Spleen (tissue), 13 donors: ENCODE measurements at places on chromosomes 2 and 18. TPM values are rescaled to one million over a fixed set of nuclear protein-coding genes. Genes with fewer than 3 reads are reported as not detected.

- no peak for DNase-seq
These were observed 92.1 kb upstream of the EFEMP1 start for GRCh38 chr2:56015711-56016115.

DNA sequence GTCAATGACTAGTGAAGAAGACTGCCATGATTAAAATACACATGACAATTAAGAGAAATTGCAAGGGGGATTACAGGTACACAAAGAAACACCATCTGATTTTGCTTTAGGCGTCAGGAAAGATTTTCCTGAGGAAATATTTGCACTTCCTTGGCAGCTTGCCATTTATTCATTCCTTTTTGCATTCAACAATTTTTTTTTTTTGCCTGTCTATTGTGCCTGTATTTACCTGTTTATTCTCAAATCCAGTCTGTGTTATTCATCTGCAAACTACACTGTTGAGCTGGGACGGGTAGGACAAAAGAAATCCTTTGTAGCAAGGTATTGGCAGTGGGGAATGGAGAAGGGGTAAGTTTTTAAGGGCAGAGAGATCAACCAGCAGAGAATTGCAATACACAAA, 31.8 kb downstream of the SMAD2 start:
- no peak for DNase-seq

Gene SERPINB7
- total RNA-seq = not detected

Gene LIMS4
- total RNA-seq = not detected

- DNase-seq = no peak
These were observed 245.5 kb upstream of the KCNJ3 start for GRCh38 chr2:154452906-154453493.

Gene OR6B3
- not detected for total RNA-seq

Gene HTR2B
- total RNA-seq = 0.30 TPM

Gene CFAP65
- total RNA-seq = not detected

- no peak for DNase-seq
These were observed 481 bp downstream of the DCDC2C start for GRCh38 chr2:3703757-3704355.

GRCh38 chr2:195313962-195314361, 343.1 kb upstream of the SLC39A10 start:
- DNase-seq = no peak

GRCh38 chr2:14313341-14313740, 319.2 kb upstream of the LRATD1 start:
- no peak for DNase-seq

DNA sequence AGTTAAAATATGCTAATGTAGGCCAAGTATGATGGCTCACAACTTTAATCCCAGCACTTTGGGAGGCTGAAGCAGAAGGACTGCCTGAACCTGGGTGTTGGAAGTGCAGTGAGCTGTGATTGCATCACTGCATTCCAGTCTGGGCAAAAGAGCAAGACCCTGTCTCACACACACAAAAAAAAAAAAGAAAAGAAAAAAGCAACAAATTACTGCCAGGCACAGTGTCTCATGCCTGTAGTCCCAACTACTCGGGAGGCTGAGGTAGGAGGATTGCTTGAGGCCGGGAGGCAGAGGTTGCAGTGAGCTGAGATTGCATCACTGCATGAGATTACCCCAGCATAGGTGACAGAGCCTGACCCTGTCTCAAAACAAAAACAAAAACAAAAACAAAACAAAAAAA, 110.6 kb downstream of the PRELID3A start:
- DNase-seq = no peak

GRCh38 chr18:75884728-75885127, 457.2 kb upstream of the SMIM21 start:
- no peak for DNase-seq

Gene NFATC1
- total RNA-seq = 56.2 TPM

Gene OBSL1
- total RNA-seq = 31.0 TPM

Gene MREG
- 6.6 TPM for total RNA-seq

Gene RGPD8
- 18.0 TPM for total RNA-seq

- no peak for DNase-seq
These were observed 205.5 kb upstream of the MYT1L start for GRCh38 chr2:2536416-2537056.

Gene ATOH8
- total RNA-seq = 28.3 TPM

- DNase-seq = peak; percentile 56
These were observed 192.1 kb downstream of the MGAT5 start for GRCh38 chr2:134445985-134446382.

GRCh38 chr2:112646791-112647689, 1.3 kb downstream of the SLC20A1 start:
- DNase-seq = no peak

Gene VAPA
- 221 TPM for total RNA-seq

- DNase-seq = no peak
These were observed 463.7 kb upstream of the HNMT start for GRCh38 chr2:137500599-137500998.

- no peak for DNase-seq
These were observed 21.3 kb downstream of the PIGN start for GRCh38 chr18:62165583-62165982.

DNA sequence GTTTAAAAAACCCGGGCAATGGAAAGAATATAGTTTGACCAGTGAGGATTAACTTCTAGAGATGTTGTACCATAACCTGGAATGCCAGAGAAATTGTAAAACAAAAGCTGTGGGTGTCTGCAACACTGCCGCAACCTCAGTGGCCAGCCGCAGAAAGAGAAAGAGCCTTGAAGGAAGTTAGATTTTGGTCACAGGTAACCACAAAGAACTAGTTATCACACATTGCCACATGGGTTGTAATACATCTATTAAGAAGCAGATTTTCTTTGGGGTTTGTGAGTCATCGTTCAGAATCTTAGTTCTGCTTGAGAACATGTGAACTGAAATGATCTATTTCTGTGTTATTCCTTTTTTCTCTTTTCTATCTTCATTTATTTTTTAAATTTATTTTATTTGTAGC, 222.9 kb upstream of the AGAP1 start:
- DNase-seq = no peak

Gene FSIP2
- 0.20 TPM for total RNA-seq

DNA sequence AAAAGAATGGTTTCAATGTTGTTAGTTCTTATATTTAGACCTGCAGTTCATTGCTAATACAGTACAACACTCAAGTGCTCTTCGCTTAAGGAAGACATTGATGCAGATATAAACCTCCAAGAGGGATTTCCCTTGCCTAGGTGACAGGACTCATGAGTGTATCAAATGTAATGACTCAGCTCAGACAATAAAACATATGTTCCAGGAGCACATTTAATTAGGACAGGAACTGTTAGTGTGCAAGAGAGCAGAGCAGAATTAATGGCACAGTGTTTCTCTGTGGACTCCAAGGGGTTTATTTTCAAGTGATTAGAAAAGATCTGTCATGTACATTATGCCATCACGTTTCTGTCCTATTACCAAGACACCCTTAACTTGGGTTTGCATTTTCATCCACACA, 375.0 kb downstream of the LRRTM4 start:
- no peak for DNase-seq

DNA sequence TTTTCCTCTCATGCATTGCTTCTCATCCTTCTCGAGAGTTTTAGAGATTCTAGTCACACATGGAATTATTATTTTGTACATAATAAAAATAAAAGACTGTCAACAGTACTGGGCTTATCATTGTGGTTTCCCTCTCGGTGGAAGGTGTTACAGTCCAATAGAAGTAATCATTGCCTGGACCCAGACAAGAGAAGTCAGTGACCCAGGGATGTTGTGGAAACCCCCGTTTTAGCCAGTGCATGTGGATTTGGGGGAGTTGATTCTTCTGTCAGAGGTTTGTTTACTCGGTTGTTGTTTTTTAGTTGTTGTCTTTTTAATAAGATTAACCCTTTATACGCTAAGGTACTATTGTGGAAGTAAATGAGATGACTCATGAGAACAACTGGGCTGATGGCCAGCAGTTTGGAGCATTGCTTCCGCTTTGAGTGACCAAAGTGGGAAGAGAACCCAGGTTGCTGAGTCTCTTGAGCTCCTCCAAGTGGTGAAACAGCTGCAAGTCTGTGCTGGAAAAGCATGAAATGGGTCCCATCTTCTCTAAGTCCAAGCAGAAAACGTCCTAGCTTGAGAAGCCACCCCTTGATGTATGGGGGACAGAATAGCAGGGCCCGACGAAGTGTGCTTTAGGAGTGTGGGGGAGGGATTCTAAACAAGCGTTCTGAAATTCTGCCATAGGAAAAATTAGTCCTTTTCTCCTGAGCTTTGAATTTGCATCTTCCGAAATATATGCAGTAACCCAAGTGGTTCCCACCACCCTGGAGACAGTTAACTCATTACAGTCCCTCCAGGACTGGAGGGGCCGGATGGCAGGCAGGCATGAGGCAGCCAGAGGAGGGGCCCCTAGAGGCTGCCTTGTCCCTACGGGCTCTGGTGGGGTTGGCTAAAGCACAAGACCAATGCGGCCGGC, 61.8 kb upstream of the GPR45 start:
- DNase-seq = no peak

GRCh38 chr2:32702303-32703064, 74.6 kb downstream of the TTC27 start:
- DNase-seq = no peak

DNA sequence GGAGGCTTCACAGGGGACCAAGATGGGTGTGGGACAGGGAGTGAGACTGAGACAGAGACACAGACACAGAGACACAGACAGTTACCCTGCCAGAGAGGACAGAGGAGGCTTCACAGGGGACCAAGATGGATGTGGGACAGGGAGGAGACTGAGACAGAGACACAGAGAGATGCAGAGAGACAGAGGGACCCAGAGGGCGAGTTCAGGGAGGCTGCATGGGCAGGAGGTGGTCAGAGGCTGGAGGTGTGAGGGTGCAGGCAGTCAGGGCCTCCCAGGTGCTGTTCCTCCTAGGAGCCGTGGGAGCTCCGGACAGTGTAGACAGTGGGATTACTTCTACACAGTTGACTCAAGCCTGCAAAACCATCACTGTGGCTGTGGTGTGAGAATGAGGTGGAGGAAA, 206.2 kb upstream of the PXDN start:
- DNase-seq = no peak

Gene NDC80
- 3.5 TPM for total RNA-seq

DNA sequence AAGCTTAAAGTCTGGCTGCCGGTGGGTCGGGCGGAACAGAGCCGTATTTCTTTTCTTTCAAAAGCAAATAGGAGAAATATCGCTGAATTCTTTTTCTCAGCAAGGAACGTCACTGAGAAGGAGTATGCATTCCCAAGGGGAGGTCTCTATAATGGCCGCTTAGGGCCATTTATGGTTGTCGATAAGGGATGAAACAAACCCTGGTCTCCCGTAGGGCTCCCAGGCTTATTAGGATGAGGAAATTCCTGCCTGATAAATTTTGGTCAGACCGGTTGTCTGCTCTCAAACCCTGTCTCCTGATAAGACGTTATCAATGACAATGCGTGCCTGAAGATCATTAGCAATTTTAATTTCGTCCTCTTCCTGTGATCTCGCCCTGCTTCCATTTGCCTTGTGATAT, 227.7 kb upstream of the ZEB2 start:
- DNase-seq = no peak

GRCh38 chr2:158955842-158956365, 12.5 kb upstream of the TANC1 start:
- DNase-seq = no peak

DNA sequence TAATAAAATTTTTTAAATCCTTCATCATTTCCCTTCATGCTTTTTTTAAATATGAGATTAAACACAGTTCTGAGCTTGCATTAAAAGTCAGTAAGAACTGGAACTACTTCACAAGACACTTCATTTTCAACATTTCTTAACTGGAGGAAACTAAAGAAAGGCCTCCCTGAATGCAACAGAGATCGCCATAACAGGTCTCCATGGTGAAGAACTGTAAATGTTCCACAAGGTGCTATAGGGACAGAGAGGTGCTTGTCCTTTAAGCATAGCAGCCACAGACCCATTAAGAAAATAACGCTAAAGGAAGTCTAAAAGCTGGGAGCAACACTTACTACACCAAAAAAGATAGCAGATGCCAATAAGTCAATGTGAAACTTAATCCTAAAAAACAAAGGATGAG, 8.5 kb downstream of the STAM2 start:
- DNase-seq = no peak

DNA sequence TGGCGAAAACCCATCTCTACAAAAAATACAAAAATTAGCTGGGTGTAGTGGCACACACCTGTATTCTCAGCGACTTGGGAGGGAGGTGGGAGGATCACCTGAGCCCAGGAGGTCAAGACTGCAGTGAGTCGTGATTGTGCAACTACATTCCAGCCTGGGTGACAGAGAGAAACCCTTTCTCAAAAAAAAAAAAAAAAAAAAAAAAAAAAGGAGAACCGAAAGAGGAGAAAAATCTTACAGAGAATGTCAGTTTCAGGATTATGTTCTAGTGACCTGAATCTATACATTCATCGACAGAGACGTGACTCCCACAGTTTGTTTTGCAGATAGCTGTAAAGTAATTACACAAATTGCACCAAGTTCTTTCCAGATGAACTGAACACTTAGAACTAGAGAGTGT, 187.8 kb downstream of the FTCDNL1 start:
- DNase-seq = no peak

Gene ZCCHC2
- 27.5 TPM for total RNA-seq

- DNase-seq = peak; percentile 74
These were observed 9.5 kb downstream of the GPR17 start for GRCh38 chr2:127655209-127656073.

DNA sequence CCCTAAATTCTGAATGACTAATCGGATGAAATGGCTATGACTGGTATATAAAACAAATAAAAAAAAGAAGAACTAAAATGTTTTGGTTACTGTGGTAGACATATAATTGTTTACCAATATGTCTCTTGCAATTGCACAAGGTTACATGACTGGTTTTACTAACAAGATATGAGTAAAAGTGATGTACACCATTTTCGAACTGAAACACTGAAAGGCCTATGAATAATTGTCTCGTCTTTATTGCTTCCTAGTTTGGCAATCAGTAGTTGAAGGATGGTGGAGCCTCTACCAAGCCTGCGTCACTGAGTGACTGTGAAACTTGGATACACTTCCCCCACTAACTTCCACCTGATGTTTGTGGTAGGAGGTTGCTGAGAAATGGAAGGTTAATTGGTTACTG, 16.5 kb downstream of the CDH19 start:
- no peak for DNase-seq

DNA sequence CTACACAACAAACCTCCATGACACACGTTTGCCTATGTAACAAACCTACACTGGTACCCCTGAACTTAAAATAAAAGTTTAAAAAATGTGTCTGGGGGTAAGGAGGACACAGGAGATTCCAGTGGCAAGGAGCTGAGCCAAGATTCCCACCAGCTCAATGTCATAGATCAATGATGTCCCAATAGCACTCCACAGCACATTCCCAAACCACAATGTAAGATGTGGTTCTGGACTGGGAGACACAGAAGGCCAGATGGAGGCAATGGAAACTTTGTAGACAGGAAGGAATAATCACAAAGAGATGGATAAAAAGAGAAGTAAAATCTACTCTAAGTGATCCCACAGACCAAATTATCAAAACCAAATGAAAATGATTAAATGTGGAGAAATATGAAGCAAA, 312.4 kb upstream of the SOX11 start:
- DNase-seq = no peak

DNA sequence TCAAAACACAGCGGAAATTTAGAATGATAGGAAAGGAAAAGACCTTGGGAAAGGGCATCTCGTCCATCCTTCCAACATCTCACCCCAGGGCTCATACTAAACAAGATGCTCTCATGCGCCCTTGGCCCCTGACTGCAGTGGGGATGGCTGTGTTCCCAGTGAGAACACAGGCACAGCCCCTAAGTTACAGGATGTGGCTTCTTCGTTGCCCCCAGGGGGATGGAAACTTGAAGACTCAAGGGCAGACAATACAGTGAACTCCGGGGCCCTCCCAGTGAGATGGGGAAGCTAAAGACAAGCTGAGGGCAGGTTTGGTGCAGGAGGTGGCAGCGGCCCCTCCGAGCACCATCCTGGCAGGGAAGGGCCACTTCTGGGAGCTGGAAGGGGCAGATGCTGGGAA, 139.7 kb downstream of the INO80D start:
- no peak for DNase-seq
